Calu3 (cell line): ENCODE measurements at places on chromosomes 13 and 19. TPM values are rescaled to one million over a fixed set of nuclear protein-coding genes. Genes with fewer than 3 reads are reported as not detected.

TEAD2 gene
- total RNA-seq = 2.4 TPM in 2 replicates

- DNase-seq = no peak
Observed at GRCh38 chr13:90498096-90498495, 849.4 kb upstream of the MIR17HG start.

GRCh38 chr13:113483504-113484293, 6.8 kb downstream of the DCUN1D2 start:
- no peak for DNase-seq

- DNase-seq = no peak
Observed at GRCh38 chr19:38483016-38483630, 49.6 kb downstream of the RYR1 start.

DNA sequence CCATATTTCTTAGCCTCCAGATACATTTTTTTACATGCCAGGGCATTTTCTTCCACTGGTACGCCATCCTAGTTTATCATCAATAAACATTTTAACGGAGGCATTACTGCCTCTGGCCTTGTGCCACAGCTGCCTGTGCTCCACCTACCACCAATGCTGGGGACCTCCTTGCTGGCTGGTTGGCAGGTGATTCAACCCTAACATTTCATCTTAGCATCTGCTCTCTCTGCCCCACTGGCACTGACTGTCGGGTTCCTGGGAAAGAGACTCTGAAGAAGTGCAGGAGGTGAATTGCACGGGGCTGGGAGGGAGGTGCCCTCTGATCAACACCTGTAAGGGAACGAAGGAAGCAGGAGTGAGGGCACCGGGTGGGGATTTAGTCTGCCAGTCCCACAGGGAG, 51.4 kb upstream of the KCTD15 start:
- DNase-seq = no peak
